ENCODE measurements at places on chromosomes 13 and 19.

DNA sequence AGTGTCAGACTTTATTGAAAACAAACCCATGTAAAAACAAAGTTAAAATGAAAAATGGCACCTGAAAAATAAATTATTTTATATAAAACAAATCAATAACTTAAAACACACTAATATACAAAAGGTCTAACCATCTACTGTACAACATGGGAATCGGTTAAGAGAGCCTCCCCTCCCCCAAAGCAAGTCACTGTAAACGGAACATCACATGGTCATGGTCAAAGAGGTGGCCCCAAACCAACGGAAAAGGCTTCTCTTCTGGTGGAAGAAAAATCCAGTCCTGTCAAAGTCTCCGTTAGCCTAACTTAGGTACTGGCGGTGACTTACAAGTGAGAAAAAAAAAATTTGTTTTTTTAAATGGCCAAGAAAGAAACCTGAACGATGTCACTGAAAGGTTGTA is 15.7 kb upstream of the TIMM44 start:
- DNase-seq = no peak

DNA sequence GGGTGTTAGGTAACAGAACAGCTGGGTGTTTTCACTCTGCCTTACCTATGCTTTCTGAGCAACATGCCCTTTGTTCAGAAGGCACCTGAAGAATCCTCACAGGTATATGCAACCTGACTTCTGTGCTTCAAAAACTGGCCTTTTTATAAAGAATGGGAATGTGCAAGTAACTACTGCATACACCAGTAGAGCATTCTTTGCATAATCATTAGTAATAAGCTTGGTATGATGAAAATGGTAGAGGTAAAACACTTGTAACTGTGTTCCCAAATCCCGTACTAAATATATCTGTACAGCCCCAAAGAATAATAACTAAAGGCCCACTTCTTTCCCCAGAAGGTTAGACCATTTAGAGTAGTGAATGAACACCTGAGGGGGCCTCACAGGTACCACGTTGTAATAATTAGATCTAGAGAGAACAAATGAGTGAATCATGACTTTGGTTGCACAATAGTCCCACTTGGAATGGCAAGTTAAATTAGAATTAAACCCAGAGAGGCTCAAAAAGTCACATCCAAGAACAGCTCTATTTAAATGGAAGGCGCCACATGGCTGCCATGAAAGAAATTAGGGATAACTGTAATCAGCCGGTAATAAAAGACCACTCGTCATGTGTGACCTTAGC is 413.9 kb downstream of the KLF12 start:
- DNase-seq = no peak

- no peak for DNase-seq
These were observed 1.3 kb downstream of the CREB3L3 start for GRCh38 chr19:4154571-4155312.

GRCh38 chr19:9705836-9706235 is 30.9 kb upstream of the ZNF562 start:
- DNase-seq = no peak

GRCh38 chr13:33278913-33279312 is 6.6 kb downstream of the STARD13 start:
- no peak for DNase-seq

GRCh38 chr19:9883231-9883758 is 48.2 kb downstream of the PIN1 start:
- DNase-seq = no peak

DNA sequence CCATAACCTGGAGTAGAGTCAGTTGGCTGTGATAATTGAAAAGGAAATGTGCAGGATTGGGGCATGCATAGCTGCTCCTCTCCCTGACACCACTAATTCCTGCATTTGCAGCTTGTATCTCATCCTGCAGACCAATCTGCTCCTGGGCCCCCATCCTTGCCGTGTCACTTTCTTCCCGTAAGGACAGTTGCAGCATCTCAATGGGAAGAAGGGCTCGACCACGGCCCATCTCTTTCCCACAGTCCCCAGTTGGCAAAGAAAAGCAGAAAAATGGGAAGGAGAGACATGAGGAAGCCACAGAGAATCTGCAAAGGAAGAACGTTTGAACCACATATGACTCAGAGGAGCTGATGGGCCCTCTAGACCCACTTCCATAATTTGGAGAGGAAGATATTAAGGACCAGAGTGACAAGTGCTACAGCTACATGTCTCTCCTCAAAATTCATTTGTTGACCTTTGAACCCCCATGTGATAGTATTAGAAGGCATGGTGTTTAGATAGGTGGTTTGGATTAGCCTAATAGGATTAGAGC is 1.8 kb upstream of the SIGLEC12 start:
- no peak for DNase-seq

DNA sequence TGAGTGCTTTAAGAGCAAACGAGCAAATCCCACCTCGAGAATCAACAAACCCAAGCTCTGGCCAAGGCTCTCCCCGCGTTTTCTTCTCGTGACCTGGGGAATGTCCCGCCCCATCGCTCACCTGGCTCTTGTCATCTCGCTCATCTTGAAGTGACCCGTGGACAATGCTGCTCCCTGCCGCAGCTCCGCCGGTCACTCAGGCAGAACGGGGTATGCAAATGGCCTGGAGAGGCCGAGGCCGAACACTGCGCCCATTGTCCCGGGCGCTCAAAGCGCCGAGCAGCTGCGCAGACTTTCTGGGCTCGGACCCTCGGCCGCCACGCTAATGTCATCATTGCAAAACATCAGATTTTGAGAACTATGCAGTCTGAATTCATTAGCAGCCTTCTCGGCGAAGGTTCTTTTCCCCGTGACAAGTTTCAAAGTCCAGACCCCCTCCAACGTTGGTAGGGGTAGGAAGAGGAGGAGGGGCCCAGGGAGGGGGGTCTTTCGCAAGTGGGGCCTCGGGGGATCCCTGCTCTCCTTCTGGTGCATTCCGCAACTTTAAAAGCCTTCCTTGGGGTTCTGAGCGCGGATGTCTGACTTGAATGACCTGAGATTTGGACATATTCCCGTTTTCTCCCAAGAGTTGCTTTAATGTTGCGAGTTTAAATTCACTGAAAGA is 39.7 kb downstream of the SOX1 start:
- no peak for DNase-seq

DNA sequence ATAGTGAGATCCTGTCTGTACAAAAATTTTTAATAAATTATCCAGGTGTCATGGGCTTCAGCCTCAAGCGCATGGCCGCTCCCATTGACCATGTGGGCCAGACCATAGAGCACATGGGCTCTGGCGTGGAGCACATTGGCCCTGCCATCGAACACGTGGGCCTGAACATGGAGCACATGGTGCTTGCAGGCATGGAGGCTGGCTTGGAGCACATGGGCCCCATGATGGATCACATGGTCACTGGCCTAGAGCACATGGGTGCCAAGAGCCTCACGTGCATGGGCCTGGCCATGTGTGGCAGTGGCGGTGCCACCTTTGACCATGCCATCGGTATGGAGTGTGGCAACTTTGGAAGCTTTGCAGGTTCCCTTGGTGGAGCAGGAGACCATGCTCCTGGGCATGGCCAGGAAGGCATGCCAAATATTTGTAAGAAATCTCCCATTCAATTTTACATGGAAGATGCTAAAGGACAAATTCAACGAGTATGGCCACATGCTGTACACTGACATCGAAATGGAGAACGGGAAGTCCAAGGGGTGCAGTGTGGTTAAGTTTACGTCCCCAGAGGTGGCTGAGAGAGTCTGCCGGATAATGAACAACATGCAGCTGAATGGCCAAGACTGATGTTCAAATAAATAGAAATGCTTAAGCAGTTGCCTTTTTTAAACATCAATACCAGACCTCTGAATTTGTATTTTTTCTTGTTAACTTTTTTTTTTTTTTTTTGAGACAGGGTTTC is 21.3 kb upstream of the SLC1A5 start:
- no peak for DNase-seq

DNA sequence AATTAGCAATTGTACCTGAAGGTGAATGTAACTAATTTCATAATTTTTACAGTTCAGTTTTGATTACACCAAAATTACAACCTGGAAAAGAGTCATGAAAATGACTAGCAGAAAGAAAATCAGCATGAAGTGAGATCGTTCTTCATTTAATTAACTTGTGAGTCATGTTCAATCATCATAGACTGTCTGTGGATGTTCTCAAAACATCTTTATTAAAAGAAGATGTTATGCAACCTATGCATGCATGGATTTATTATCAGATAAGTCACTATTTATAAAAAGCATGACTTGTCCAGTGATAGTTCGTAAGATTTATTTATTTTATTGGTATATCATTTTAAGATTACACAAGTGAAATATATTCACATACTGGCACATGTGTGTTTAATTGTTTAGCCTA is 245.9 kb downstream of the ITGBL1 start:
- DNase-seq = no peak

GRCh38 chr13:48591889-48592687 is 59.2 kb upstream of the RCBTB2 start:
- no peak for DNase-seq

DNA sequence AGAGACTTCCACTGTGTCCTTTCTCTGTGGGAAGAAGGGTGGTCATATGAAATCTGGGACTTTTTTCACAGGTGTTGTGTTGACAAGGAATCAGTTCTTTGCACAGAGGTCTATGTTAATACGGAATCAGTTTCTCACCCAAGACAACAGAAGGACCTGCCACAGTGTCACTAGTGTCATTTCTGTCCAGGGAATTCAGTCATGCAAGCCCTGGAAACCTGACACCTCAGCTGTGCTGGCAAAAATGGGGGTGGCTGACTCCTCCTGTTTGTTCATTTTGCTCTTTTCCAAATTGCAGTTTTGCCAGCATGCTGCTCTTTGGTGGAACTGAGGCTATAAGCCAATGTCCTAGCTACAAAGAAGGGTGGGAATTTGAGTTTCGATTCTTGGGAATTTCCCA is 49.8 kb upstream of the ESD start:
- DNase-seq = no peak

DNA sequence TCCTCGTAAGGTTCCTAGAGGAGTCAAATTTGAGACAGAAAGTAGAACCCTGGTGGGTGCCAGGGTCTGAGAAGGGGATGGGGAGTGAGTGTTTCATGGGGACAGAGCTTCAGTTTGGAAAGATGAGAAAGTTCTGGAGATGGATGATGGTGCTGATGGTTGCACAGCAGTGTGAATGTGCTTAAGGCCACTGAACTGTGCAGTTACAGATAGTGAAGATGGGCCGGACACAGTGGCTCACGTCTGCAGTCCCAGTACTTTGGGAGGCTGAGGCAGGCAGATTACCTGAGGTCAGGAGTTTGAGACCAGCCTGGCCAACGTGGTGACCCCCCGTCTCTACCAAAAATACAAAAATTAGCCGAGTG is 917 bp downstream of the SPC24 start:
- no peak for DNase-seq

GRCh38 chr19:50639121-50640112 is at the start of gene SYT3:
Gene SYT3, minus strand, starts transcription at chr19:50639881. Its CDS starts 2,470 bp downstream, at chr19:50637411.
- DNase-seq = no peak

GRCh38 chr19:662207-662961 is 630 bp downstream of the RNF126 start:
- no peak for DNase-seq

DNA sequence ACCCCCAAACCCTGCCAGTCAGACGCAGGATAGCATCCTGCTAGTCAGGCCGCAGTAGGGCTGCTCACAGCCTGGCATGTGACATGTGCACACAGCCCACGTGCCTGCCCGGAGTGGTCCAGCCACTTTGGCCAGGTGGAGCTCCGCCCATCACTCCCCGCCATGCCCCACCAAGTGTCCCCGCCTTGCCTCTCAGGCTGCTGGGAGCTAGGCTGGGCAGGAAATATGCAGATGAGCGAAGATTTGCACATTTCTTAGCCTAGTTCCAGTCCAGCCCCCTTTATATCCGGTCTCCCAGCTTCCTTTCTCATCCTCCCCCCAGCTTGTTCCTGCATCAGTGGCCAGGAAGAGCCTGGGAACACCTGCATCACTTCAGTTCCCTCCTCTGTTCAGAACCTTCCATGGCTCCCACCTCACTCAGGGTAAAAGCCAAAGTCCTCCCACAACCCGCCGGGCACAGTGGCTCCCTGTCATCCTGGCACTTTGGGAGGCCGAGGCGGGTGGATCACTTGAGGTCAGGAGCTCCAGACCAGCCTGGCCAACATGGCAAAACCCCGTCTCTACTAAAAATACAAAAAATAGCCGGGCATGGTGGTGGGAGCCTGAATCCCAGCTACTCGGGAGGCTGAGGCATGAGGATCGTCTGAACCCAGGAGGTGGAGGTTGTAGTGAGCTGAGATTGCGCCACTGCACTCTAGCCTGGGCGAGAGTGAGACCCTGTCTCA is 2.3 kb upstream of the DOCK6 start:
- DNase-seq = no peak

- no peak for DNase-seq
These were observed 40.6 kb upstream of the FAM216B start for GRCh38 chr13:42740753-42741152.

DNA sequence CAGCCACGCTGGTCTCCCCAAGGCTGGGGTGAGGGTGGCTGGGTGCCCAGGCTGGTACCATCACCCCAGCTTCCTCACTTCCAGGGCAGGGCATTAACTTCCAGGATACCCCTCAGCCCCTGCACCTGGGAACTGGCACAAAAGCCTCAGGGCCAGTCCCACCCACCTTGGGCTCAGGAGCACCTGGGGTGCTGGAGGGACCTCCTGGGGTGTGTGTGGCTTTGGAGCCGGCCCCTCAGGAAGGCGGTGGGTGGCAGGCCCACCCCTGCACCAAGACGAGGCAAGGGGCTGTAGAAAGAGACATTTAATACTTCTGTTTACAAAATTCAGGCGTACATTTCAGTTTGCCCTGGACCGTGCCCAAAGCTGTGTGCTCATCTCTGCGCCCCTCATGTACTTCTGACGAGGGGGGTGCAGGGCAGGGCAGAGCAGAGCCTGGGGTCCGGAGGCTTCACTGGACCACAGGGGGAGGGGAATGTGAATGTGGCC is 16.8 kb downstream of the MPND start:
- DNase-seq = no peak

DNA sequence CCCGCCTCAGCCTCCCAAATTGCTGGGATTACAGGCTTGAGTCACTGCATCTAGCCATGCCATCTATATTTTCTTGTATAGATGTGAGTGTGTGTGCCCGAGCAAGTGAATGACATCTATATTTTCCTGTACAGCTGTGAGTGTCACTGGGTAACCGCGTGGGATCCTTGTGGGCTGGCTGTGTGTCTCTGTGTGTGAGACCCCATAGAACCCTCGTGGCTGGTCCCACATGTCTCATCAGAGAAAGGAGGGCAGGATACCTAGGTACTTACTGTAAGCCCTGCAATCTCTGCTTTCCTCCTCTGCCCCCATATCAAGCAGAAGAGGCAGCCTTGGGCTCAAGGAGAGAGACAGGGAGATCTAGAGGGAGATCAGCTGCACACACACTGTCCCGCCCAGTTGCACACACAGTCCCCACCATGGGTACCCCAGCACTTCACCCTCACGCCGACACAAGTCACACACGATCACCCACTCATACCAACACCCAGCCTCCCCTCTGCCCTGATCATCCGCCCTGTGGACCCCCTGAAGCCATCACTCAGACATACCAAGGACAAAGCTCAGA is 655 bp downstream of the DENND1C start:
- no peak for DNase-seq
